ENCODE measurements at places on chromosomes 4 and X.

DNA sequence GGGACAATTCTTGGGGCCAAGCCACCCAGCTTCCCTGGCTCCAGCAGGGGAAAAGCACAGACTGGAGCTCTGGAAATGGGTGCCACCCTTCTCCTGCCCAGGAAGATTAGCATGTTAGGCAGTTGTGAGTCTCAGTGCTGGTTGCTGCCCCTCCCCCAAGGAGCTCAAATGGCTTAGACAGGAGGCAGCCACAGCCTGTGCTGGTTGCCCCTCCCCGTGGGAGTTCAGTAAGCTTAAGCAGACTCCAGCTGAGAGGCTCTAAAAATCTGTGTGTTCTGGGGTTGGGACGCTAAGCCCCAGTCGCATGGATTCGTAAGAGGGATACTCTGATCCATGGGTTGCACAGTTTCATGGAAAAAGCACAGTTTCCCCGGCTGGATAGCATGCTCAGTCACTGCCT lies 92.7 kb upstream of the NDST3 start:
- DNase-seq = no peak

DNA sequence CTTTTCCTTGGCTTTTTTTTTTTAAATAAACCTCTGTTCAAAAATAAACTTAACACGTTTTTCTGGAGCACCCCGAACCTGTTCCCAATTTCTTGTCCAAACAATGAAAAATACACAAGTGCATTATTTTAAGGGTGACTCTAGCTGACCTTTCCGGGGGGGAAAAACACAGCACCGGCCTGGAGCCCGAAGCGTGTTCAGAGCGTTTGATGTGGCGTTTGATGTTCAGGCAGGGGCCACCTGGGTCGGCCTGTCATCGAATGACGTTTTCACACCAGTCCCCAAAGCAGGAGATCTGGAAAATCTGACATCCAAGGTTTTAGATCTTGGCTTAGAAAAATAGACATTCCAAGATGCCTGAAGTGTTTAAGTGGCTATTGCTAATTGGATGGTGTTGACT lies 282.1 kb downstream of the SHOX start:
- DNase-seq = no peak

- DNase-seq = no peak
These were observed 1882.9 kb upstream of the AGA start for GRCh38 chr4:179325181-179325580.

DNA sequence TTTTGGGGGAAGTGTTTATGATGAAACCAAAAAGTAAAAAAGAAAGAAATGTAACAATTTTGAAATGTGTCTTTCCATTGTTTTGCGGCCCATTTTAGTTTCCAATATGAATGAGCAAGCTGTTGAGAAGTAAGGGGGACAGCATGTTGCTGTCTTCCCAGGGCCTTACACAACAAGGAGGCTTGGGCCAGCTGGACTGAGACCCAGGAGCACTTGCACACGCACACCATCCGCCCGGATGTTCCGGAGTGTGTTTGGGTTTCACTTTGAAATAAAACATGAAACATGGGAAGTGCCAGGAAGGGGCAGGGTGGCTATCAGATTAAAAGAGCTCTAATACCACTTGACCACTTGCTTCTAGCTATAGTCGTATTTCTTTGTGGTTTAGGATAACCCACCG lies 144.4 kb downstream of the NHS start:
- no peak for DNase-seq

GRCh38 chr4:31783311-31783710 lies 1063.1 kb downstream of the PCDH7 start:
- no peak for DNase-seq

DNA sequence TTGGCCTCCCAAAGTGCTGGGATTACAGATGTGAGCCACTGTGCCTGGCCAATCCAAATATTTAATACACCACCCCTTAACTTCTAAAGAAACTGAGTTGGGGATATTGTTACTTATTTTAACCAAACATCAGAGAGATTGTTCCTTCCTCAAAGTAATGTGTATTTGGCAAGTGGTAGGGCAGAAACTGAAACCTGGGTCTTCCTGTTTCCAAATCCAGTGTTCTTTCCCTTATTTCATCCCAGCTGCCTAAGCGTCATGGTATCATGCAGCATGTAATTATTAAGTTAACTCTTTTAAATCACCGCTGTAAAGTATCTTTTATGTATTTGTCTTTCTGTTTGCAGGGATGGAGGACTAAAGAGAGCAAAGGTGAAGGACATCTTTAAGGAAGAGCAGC lies 68.4 kb downstream of the GPAT3 start:
- DNase-seq = no peak
